ENCODE measurements at places on chromosomes 2 and 18. TPM values are rescaled to one million over a fixed set of nuclear protein-coding genes. Genes with fewer than 3 reads are reported as not detected.

GRCh38 chr2:99787769-99788382 lies 298.1 kb upstream of the REV1 start:
- DNase-seq: no peak

GRCh38 chr2:19860022-19860421 lies 41.8 kb downstream of the TTC32 start:
- peak; percentile 28 for DNase-seq

DNA sequence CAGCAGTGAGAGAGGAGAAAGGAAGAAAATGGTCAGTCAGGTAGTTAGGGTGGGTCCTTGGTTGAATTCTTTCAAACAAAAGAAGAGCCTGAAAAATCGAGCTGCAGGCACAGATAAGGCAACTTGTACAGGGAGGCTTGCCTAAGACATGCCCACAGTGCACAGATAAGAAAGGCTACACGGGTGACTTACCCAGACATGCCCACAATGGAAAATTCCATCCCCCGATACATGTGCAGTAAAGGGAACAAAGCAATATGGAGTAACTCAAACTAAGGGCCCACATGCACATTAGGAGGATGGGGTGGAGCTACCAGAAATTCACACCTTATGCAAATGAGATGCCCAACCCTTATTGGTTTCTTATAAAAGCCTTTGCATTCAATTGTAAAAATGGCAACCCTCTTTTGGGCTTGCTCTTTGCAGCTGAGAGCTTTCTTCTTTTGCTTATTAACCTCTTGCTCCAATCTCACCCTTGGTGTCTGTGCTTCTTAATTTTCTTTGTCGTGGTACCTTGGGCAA lies 110.3 kb upstream of the RMP24 start:
- no peak for DNase-seq

GRCh38 chr2:221103930-221104329 lies 468.2 kb downstream of the EPHA4 start:
- DNase-seq: no peak

DNA sequence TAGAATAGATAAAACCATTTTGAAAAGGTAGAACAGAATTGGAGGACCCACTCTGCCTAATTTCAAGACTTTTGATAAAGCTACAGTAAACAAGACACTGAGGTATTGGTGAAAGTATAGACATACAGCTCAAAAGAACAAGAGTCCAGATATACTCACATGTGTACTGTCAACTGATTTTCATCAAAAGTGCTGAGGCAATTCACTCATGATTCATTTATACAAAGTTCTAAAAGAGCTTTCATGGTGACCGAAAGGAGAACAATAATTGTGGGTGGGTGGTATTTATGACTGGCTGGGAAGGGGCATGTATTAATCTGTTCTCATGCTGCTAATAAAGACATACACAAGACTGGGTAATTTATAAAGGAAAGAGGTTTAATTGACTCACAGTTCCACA lies 7.3 kb downstream of the MAP4K3 start:
- DNase-seq: no peak

- no peak for DNase-seq
These were observed 3.0 kb upstream of the CPS1 start for GRCh38 chr2:210553373-210553772.

GRCh38 chr2:9764153-9764778 lies 79.0 kb upstream of the TAF1B start:
- no peak for DNase-seq

CD8B2 gene
- total RNA-seq: not detected

TEX44 gene
- not detected for total RNA-seq

LHCGR gene
- not detected for total RNA-seq

Measured in psoas muscle (tissue), 8 donors.